ENCODE measurements at places on chromosomes 5 and 9. TPM values are rescaled to one million over a fixed set of nuclear protein-coding genes. Genes with fewer than 3 reads are reported as not detected.

DNA sequence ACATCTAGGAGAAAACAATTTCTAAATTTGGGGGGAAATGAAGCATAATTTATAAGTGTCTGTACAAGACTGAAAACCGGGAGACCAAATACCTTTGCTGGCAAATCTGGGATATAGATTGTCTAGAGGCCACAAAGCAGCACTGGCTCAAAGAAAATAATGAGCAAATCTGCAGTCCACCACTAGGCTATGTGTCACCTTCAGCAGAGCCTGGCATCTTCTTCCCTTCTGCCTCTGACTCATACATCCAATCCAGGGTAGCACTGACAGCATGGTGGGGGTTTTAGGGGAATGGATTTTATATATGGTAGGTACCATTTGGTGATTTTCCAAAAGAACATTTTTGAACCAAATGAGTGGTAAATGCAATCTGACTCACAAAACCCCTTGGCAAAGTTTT, 12.8 kb downstream of the FAM81B start:
- DNase-seq: no peak

Gene ZFP2
- total RNA-seq: 0.56 TPM

DNA sequence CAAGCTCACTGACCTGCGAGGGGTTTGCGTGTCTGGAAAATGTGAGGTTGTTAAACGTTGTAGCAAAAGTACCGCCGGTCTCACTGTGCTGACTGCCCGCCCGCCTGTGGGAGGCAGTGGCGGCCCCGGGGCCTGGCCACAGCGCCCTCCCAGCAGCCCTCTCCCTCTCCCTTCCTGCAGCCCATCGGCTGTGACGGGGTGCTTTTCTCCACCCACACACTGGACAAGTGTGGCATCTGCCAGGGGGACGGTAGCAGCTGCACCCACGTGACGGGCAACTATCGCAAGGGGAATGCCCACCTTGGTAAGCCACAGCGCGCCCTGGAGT, 6.2 kb downstream of the ADAMTSL2 start:
- no peak for DNase-seq

GRCh38 chr9:38181866-38182265, 112.8 kb upstream of the SHB start:
- DNase-seq: no peak

DNA sequence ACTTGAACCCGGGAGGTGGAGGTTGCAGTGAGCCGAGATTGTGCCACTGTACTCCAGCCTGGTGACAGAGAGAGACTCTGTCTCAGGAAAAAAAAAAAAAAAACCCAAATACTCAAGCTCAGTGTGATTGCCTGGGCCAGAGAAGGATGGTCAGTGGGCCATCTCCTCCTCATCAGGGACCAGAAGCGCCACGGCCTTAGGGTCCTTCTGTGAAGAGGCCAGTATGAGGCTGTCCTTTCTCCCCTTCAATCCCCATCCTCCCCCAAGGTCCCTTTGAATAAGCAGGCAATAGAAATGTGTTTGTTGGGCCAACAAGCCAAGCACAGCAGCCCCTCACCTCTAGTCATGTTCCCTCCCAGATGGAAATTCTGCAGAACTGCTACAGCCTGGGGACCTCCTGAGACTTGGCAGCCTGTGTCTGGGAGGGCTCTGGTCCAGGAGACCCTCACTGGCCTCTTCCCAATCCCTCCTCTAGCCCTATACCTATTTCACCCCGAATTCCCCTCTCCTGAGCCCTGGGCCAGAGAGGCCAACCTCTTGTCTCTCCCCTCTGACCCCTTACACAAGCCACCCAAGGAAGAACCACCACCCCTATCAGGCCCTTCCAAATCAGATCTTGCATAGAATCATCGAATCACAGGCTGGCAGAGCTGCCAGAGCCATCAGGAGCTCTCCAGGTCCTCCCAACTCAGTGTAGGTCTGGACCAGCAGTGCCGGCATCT, 1.0 kb downstream of the CSF1R start:
- no peak for DNase-seq

- DNase-seq: peak; percentile 12
Measured at GRCh38 chr9:69801989-69802388, 18.6 kb upstream of the CFAP95 start.

DNA sequence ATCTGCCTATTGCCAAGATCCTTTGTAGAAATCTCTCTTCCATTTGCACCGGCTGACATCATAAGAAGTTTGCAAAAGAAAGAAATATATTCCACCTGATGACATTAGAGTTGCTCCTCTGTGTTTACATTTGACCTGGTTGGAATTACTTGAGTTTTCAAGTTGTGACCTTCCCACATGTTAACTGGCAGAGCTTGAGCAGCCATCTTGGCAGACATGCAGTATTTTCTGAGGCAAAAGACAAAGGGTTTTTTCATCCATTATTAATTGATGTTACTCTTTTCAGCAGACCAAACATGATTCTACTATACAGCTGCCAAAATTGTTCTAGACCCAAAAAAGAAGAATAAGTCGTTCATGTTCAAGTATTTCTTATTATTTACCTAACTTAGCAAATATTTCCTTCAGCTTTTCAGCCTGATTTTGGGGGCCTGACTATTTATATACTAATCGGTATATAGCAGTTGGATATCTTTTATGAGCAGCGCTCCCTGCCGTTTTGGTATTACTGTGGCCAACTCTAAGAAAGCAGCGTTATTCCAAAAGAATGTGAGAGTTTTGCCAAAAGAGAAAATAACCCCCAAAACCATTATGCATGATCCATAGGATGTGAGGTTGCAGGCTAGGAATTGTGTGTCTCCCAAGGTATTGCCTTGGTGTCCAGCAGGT, 212.9 kb downstream of the PBX3 start:
- no peak for DNase-seq

- peak; percentile 44 for DNase-seq
Measured at GRCh38 chr5:82023644-82024043, 51.8 kb downstream of the ATG10 start.

Gene TAF11L13
- not detected for total RNA-seq

Gene C5orf34
- 7.2 TPM for total RNA-seq

DNA sequence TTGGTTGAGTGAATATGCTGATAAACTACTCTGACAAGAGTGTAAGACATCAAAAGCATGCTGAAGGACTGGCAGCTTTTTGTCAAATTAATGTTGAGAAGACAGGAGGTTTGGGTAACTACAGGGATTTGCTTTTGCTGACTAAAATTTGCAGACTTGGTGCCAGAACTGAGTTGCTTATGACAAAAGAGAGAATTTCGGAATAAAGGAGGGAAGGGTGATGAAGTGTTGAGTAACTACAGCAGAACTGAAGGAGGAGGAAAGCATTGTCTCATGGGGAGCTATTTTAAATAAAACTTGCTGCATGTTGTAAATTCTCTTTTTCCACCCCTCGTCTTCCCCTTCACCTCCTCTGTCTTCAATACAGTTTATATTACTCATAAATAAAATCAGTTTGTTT, 296.1 kb downstream of the YTHDC2 start:
- DNase-seq: no peak

Data from IMR-90 (cell line).